Brain pericyte (primary cell): ENCODE measurements at places on chromosomes 6 and 20.

- DNase-seq: no peak
These were observed 75.7 kb upstream of the LTV1 start for GRCh38 chr6:143767433-143767832.

GRCh38 chr6:4441981-4442434 lies 306.6 kb upstream of the ECI2 start:
- no peak for DNase-seq

GRCh38 chr6:43627008-43627825 lies 1.8 kb downstream of the GTPBP2 start:
- DNase-seq: no peak

DNA sequence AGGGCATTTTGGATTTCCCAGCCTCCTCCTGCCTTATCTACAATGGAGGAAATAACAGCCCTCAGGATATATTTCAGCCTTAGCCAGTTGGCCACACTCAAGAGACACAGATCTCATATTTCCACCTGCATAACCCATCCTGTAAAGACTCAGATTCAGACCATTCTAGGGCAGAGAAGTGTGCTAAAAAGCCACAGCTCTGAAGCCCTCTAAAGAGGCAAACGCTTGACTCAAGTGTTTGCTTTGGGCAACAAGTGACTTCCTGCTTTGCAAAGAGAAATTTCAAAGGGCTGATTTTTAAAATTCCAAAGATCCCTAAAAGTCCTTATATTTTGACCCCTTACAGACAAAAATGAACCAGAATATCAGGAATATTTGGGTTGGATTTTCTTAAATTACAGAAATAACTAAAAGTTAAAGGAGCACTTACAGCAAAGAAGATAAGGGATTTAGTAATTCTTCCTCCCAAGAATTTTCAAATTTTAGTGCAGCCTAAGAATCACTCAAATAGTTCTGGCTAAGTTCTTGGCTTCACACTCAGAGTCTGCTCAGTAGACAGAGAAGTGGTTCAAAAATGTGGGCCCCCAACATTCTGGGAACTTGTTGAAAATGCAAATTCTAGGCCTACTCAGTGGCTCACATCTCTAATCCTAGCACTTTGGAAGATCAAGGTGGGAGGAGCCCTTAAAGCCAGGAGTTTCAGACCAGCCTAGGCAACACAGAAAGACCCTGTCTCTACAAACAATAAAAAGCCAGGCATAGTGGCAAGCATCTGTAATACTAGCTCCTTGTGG lies 18.9 kb upstream of the ADGRF5 start:
- DNase-seq: no peak

GRCh38 chr6:16496210-16496609 lies 257.8 kb downstream of the GMPR start:
- DNase-seq: no peak

GRCh38 chr6:101851911-101852310 lies 458.4 kb downstream of the GRIK2 start:
- DNase-seq: no peak

DNA sequence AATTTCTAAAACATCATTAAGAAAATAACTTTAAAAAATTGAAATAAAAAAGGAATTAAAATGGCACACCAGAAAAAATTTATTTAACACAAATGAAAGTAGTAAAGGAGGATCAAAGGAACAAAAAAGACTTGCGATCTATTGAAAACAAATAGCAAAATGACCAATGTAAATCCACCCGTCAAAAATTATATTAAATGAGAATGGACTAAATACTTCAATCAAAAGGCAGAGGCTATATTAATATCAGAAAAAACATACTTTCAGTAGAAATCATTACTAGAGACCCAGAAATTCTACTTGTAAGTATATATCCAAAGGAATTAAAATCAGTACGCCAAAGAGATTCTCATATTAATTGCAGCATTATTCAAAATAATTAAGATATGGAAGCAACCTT lies 293.1 kb upstream of the SOX4 start:
- DNase-seq: no peak

GRCh38 chr6:159982731-159983506 lies 14.0 kb downstream of the IGF2R start:
- DNase-seq: no peak

DNA sequence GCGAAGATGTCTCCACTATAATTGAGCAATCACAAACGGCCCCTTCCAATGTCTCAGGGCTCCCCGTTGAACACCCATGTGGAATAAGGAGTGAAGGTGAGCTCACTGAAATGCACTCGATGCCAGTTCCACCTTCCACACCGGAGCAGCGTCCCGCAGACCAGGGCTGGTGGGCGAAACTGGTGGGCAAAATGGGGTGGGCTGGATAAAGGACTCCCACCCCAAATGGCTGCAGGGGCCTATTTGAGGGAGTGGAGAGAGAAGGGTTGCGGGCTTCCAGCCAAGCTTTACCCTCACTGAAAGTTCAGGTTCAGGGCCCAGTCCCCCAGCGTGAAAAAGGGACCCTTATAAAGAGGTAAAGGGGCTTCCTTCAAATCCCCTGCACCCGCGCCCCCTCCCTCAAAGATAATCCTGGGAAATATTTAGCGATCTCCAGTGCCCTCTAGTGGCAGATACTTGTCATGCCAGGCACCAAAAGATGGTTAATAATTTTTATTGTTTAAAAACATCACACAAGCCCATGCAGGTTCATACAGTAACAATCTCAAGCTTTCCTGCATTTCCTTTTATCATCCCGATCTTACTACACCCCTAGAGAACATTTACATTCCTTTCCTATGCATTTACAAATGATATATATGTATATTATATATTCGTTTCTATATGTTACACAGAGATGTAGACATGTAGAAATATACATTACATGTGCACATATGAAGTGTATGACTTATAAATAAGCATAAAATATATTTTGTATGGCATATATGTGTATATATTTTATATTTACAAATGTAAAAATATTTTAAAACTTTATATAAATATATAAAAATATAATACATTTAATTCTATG lies 58.2 kb upstream of the NKX2-2 start:
- DNase-seq: no peak

GRCh38 chr6:99148111-99148510 lies 200.4 kb upstream of the FBXL4 start:
- DNase-seq: no peak

DNA sequence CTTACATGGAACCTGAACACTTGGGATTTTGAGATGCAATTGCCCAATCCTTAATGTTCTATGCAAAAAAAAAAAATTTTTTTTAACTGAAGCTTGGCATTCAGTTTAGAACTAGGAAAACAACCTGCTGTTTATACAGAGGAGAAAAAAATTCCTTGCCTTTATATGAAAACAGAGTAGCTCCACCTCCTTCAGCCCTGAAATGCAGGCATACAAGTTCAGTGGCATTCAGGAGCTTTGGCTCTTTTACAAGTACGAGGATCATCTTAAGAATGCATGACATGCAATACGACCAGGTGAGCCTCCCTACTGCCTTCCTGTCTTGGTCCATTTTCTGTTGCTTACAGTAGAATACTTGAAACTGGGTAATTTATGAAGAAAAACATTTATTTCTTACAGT lies 20.4 kb downstream of the PAX1 start:
- no peak for DNase-seq

DNA sequence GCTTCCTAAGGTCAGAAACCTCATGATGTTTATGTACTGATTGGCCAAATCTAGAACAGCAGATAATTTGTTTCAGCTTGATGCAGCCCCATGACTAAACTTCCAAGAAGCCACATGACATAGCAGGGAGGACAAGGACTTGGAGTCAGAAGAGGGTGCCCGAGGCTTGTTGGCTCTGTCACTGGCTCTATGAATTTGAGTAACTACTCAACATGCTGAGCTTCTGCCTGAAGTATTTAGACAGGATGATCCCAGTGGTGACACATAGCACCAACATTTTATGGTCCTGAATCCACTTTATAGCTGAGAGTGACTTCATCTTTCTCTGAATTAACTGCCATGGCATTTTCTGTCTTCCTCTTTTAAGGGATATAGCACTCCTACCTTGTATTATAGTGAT lies 13.5 kb upstream of the TBX18 start:
- no peak for DNase-seq

GRCh38 chr6:29451471-29452193 lies 5.2 kb downstream of the OR11A1 start:
- no peak for DNase-seq

GRCh38 chr6:35611240-35611639 lies 77.5 kb downstream of the FKBP5 start:
- no peak for DNase-seq
